ENCODE measurements at places on chromosomes 13 and 19.

- no peak for DNase-seq
Measured at GRCh38 chr19:47598407-47599349, 10.3 kb upstream of the BICRA start.

- no peak for DNase-seq
Measured at GRCh38 chr13:44274771-44275205, 98.8 kb upstream of the SERP2 start.

DNA sequence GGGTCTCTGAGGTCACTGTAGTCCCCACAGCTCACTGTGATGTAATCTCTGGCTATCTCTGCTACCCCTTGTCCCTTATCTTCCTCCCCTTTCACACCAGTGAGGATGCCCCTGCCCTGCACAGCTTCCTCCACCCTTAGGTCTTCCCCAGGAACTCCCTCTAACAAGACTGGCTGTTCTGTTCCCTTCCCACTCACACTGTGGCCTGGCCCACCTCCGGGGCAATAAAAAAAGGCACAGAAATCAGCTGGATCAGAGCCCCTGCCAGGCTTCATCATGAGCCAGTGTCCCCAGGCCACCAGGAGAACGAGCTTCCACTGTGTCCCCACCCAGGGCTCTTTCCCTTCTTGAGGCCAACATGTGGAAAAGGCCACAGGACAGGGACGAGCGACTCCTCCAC, 4.6 kb downstream of the CEACAM3 start:
- DNase-seq, result no peak

DNA sequence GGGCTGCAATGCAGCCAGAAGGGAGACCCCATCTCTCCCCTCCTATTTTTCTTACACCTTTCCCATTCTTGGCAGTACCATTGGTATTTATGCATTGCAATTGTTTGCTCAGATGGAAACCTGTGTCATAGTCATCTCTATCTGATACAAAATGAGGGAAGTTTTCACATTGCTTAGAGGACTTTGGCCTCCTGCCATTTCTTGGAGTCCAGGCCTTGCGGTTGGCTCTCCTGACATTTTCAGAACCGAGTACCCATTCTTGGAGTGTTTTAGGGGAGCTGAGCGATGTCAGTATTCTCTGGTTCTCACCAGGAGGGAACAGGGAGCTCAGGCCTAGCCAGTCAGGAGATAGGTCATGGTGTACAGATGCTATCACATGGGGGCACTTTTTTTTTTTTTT, 1.5 kb downstream of the SIN3B start:
- DNase-seq, result no peak

DNA sequence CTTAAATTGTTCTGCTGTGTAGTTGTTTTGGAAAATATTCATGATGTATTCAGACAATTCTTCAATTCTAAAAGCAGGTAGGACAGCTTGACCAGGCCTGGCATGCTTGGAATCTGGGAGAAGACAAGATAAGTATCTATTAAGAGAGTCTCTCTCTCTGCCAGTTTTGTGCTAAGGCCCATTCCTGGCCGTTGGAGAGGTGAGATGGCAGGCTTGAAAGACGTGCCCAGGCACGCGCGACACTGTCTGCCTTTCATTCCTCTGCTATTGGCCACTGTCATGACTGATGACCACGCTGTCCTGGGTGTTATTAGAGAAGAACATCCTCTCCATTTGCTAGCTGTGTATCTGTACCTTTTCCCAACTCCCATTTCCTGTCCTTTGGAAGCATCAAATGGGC, 90.3 kb downstream of the LHFPL6 start:
- DNase-seq, result no peak

DNA sequence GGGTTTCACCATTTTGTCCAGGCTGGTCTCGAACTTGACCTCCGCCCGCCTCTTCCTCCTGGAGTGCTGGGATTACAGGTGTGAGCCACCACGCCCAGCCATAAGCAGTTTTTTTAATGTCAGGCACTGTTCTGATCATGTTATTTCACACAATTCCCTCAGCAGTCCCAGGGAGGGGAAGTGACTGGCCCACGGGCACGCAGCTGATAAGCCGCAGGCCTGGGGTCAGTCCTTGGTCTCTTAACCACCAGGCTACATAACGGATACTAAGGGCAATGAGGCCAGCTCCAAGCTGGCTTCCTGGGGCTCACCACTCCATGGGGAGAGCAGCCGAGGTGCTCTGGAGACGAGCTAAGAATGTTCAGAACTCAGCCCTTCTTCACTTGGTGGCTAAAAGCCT, 13.5 kb downstream of the BRSK1 start:
- no peak for DNase-seq

- no peak for DNase-seq
Measured at GRCh38 chr13:59447846-59448620, 715.7 kb downstream of the DIAPH3 start.

DNA sequence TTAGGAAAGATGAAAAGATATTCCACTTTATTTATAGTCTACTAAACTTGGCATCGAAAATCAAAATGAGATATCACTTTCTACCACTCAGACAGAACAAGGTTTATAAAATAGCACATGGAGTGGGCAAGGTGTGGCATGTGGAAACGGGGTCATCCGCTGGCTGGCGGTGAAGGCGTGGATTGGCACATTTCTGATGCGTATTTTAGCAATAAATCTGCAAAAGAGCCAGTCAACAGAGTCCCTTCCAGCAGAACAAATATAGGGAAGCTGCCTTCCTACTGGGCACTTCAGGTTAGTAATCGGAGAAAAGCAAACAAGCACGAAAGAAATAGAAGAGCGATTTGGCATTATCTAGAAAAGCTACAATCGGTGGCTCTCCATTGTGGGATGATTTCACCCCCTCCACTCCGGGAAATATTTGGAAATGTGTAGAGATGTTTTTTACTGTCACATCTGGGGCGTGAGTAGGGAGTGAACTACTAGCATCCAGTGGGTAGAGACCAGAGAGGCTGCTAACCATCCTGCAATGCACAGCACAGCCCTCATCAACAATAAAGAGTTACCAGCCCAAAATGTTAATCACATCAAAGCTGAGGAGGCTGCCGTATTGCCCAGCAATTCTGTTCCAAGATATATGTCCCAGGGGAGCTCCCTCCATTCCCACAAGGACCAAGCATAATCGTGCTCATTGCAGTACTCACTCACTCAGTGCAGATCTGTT, 116.1 kb upstream of the PEG3 start:
- no peak for DNase-seq

- DNase-seq, result peak; percentile 79
Measured at GRCh38 chr19:19342086-19343015, 21.7 kb downstream of the MAU2 start.

GRCh38 chr13:110850006-110850405, 64.9 kb downstream of the ANKRD10 start:
- no peak for DNase-seq

GRCh38 chr19:53873773-53874605, 6.3 kb downstream of the MYADM start:
- peak; percentile 43 for DNase-seq

- DNase-seq, result no peak
Measured at GRCh38 chr13:100140441-100140840, 51.5 kb downstream of the PCCA start.

DNA sequence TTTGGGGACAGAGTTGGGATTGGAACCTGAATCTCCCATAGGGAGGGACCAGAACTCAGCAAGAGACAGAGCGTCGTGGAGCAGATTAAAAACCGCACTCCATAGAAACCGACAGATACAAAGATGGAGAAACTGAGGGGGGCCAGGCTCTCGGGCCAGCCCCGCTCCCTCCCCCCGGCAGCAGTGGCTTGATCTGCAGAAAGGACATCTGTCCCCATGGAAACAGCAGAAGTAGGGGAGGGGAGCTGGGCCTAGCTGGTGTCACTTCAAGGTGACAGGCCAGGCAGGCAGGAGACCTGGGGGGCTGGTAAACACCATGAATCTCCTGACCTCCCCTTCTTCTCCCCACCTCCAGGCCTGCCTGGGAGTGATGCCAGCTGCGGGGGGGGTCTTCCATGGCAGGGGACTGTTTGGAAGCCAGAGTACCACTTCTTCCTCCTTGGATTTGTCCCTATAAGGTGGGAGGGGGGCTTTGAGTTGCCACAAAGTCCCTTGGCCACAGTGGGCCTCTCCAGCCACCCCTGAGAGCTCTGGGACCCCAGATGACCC, 10.9 kb downstream of the TMIGD2 start:
- DNase-seq, result no peak

- DNase-seq, result no peak
Measured at GRCh38 chr19:40332669-40333068, 15.5 kb downstream of the C19orf47 start.

- DNase-seq, result no peak
Measured at GRCh38 chr19:41758846-41759245, 3.5 kb downstream of the CEACAM6 start.

- no peak for DNase-seq
Measured at GRCh38 chr13:99741960-99742359, 229.6 kb downstream of the ZIC5 start.

GRCh38 chr13:33081666-33082065, 65.4 kb downstream of the KL start:
- no peak for DNase-seq

DNA sequence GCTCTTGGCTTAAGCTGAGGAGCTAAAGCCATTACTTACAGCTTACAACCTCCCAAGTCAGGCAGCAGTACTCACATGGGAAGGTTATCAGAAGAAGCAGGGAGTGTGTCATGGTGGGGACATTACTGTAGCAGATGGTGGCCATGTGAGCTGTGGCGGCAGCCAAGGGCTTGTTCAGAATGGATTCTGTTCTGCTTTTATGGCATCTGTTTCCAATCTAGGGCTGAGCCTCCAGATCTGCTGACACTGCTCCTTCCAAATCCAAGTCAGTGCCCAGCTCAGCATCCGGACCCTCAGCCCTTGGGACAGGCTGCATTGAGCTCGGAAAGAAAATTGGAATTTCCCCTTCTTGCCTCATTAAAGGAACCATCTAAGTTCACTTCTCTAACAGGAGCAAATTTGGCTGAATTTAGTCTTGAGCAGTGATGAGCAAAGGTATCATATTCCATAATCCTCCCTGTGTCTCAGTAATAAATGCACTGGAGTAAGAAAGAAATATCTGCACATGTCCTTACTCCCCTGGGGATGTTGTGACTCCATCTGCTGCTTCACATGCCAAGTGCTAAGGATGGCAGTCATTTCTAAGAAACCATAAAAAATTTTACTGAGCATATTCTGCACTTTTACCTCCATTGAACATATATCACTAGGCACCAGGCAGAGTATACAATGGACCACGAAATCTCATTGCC, 73.9 kb downstream of the KCTD12 start:
- DNase-seq, result peak; percentile 85

DNA sequence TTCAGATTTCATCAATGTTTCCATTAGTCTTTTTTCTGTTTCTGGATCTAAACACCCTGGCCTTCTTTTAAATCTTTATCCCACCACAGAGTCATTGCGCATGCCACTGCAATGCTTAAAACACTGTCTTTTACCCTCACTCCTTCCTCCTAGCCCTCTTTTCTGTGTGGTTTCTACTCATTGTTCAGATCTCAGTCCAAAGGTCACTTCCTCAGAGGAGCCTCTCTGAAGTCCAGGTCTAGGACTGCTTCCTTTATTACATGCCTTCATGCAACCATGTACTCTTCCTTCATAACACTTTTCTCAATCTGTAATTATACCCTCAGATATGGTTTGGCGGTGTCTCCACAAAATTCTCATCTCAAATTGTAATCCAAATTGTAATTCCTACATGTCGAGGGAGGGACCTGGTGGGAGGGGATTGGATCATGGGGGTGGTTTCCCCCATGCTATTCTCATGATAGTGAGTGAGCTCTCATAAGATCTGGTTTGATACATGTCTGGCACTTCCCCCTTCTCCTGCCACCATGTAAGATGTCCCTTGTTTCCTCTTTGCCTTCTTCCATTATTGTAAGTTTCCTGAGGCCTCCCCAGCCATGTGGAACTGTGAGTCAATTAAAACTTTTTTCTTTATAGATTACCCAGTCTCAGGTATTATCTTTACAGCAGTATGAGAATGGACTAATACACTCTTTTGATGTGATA, 808.9 kb downstream of the DIAPH3 start:
- no peak for DNase-seq

DNA sequence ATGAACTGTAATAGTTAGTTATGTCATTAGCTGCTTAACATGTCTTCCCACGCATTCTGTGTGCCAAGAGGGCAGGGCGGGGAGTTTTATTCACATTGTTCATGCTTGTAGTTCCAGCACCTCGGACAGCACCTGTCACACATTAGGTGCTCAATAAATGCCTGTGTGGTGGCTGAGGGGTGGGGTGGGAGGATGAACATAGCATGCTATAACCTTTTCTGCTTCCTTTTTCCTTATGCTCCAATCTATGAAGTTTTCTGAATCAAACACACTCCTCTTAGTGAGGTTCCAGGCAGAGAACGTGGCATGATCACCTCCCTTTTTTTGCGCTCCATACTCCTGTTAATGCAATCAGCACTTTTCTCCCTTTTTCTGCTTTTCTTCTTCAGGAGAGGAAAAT, 15.8 kb upstream of the PTPRS start:
- DNase-seq, result no peak

GRCh38 chr19:41801792-41802211, 5.4 kb downstream of the CEACAM3 start:
- DNase-seq, result no peak

DNA sequence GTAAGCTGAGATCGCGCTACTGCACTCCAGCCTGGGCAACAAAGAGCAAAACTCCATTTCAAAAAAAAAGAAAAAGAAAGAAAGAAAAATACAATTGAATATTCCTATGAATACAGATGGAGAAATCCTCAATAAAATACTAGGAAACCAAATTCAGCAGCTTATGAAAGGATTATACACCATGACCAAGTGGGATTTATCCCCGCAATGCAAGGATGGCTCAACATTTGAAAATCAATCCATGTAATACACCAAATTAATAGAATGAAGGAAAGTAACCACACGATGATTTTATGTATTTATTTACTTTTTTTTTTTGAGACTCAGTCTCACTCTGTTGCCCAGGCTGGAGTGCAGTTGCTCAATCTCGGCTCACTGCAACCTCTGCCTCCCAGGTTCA, 19.5 kb upstream of the TM6SF2 start:
- DNase-seq, result no peak

DNA sequence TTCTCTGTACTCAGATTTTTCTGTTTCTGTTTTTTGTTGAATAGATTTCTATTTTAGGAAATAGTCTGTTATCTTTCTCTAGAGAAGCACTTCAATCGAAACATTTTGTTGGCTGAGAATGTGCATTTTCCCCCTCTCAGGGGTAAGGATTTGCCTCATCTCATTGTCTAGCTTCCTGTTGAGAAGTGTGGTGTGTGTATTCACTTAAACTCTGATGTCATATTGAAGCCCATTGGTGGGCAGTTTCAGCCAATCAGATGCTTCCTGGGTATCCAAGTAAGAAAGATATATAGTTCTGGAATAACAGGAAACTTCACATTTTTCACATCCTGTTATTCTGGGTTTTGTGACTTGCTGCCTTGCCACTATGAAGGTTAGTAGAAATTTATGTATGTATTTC, 87.6 kb downstream of the ARHGEF7 start:
- DNase-seq, result no peak

GRCh38 chr13:42794577-42795275, 13.3 kb downstream of the FAM216B start:
- DNase-seq, result no peak

Data from Right ventricle myocardium superior (tissue), 1 donor.